Natural killer cell (primary cell): ENCODE measurements at places on chromosomes 7 and 10. TPM values are rescaled to one million over a fixed set of nuclear protein-coding genes. Genes with fewer than 3 reads are reported as not detected.

DDC gene
- not detected for total RNA-seq

TMEM213 gene
- total RNA-seq, result not detected

ZNF485 gene
- total RNA-seq, result 2.8 TPM

OPN4 gene
- total RNA-seq, result not detected

THSD7A gene
- total RNA-seq, result not detected

C10orf62 gene
- 0.32 TPM for total RNA-seq

TMEM140 gene
- 76.9 TPM for total RNA-seq

CLRN3 gene
- not detected for total RNA-seq

CPA4 gene
- not detected for total RNA-seq

GRID2IP gene
- total RNA-seq, result 0.40 TPM

HOXA1 gene
- 1.1 TPM for total RNA-seq

DENND2A gene
- not detected for total RNA-seq

PROSER2 gene
- 1.9 TPM for total RNA-seq

MARVELD1 gene
- total RNA-seq, result 0.84 TPM

CAMK2B gene
- total RNA-seq, result 0.70 TPM

CLDN15 gene
- 19.3 TPM for total RNA-seq

MPP7 gene
- 19.1 TPM for total RNA-seq

EIF5AL1 gene
- total RNA-seq, result 2.0 TPM

FAM25G gene
- total RNA-seq, result not detected

GPR15LG gene
- not detected for total RNA-seq
